Stimulated activated naive CD4-positive, alpha-beta T cell (primary cell): ENCODE measurements at places on chromosomes 11 and 22.

GRCh38 chr11:61021661-61022212, 50.3 kb downstream of the CD6 start:
- DNase-seq: peak; percentile 94

DNA sequence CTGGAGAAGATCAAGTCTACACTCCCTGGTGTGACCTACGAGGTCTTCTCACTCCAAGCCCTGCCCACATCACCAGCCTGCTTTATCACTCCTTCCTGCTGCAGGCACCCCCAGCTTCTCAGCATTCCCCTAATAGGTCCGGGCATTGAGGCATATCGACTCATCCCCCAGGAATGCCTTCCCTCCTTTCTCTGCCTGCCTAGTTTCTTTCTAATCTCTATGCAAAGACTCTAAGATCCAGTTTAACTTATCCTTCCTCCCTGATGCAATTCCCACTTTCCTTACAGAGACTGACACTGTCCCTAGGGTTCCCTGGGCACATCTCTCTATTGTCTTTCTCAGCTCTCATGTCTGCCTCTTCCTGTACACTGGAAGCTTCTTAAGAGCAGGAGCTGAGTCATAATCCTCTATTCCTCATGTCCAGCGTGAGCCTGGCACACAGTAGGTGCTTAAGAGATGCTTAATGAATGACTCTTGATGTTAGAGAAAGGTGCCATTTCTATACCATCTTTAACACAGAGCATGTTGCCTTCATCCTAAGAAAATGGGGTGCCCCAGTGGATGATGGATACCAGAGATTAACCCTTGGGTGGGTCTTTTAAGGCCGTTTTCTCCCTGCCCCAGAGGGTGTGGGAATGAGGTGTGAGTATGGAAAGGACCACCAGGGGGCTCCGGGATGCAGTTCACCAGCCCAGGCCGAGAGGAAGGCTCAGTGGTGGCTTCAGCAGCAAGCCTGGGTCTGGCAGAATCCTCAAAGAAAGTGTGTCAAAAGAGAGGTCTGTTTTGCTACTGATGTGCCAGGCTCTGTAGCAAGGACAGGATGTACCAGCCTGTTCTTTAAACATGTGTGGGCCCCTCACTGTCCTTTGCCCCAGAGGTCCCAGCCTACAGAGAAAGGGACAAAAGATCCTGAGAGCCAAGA, 34.7 kb downstream of the PARVA start:
- no peak for DNase-seq

DNA sequence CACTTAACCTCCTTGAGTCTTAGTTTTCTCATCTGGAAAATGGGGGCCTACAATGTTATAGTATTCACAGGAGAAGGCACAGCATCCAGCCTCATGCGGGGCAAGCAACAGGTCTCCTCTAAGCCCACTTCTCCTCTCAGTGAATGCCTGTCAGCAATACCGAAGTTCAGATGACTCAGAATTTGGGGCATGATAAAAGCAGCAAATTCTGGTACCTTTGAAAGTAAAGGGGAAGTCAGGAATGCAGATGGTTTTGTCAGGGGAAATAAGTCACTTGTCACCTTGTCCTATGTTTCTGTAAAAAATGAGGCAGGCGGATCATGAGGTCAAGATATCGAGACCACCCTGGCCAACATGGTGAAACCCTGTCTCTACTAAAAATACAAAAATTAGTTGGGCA, 350.2 kb downstream of the LARGE1 start:
- no peak for DNase-seq

DNA sequence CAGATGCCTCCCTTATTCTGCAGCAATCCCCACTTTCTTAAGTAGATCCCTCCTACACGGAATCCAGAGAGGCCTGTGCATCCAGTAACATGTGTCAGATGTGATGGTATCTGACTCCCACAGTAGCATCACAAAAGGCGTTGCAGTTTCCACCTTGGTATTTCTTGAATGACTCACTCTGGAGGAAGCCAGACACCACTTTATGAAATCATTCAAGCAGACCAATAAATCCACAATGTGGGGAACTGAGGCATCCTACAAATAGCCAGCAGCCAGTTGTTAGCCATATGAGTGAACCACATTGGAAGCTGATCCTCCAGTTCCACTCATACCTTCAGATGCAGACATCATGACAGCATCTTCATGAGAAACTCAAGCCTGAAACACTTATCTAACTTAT, 798.1 kb downstream of the OPCML start:
- DNase-seq: no peak

GRCh38 chr11:112630496-112630895, 330.7 kb upstream of the NCAM1 start:
- DNase-seq: no peak

- no peak for DNase-seq
Observed at GRCh38 chr22:19873138-19873959, 18.7 kb upstream of the GNB1L start.

- DNase-seq: no peak
Observed at GRCh38 chr11:108431370-108431769, 36.0 kb downstream of the C11orf65 start.

DNA sequence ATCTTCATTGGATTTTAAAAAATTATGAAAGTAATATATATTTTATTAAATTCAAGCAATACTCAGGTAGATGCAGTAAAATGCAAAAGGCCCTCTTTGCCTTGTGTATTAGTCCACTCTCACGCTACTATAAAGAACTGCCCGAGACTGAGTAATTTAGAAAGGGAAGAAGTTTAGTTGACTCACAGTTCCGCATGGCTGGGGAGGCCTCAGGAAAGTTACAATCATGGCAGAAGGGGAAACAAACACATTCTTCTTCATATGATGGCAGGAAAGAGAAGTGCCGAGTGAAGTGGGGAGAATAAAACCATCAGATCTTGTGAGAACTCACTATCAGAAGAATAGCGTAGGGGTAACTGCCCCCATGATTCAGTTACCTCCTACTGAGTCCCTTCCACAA, 130.8 kb downstream of the HIPK3 start:
- no peak for DNase-seq

DNA sequence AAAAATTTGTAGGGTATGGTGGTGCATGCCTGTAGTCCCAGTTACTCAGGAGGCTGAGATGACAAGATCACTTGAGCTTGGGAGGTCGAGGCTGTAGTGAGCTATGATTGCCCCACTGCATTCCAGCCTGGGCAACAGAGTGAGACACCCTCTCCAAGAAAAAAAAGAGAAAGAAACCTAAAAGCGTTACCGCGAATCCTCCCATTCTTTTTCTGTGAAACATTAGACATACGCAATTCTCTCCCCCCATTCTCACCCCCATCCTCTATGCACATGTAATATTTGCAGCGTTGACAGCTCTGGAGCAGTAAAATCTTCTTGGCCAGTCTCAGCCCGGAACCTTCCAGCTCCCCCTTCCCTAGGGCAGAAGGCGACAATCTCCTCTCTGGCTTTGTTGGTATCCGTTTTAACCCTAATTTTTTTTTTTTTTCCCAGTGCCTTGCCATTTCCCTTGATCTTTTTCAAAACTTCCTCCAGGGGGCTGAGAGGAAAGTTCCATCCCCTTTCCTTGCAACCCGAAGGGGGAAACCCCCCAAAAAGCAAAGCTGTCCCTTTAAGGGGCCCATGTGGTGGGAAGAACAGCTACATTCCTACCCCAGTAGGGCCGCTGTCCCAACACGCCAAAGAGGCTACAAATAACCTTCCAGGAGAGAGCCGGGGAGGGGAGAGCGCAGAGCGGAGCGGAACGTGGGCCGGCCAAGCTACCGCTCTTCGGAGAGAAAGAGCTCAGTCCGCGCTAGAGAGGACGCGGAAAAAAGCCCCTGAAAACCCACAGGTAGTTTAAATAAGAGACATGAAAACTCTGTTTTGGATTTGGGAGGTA, 1.9 kb downstream of the LRP4 start:
- no peak for DNase-seq

DNA sequence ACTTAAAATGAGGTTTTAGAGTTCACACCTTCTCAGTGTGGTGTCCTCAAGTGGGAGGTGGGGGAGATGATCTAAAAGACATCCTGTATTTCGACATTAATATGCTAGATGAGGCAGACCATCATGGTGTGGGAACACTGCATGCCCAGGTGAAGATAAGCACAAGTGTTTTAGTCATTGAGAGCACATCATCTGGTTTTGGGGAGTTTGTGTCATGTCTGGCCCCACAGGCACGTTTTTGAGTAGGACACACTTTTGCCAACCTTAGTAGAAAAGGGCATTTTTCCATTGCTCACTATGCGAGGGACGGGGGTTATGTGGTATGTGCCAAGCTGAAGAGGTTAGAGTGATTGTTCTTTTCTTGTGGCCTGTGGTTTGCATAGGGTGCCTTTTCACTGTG, 189.3 kb downstream of the DBX1 start:
- no peak for DNase-seq

DNA sequence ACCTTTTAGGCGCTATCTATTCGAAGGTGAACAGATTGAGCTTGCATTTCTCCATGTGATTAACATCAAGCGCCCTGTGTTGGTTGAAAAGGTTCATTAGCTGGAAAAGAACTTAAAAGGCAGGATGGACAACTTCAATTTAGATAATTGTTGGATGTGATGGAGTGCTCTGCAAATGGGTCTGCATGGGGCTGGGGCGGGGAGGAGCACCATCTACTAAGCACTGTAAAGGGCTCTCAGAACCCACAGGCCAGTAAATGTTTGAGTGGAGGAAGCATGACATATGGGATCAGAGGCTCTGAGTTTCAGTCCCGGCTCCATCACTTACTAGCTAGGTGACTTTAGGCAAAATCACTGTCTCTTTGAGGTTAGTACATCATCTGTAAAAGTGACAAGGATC, 28.2 kb downstream of the ARL14EP start:
- DNase-seq: no peak

DNA sequence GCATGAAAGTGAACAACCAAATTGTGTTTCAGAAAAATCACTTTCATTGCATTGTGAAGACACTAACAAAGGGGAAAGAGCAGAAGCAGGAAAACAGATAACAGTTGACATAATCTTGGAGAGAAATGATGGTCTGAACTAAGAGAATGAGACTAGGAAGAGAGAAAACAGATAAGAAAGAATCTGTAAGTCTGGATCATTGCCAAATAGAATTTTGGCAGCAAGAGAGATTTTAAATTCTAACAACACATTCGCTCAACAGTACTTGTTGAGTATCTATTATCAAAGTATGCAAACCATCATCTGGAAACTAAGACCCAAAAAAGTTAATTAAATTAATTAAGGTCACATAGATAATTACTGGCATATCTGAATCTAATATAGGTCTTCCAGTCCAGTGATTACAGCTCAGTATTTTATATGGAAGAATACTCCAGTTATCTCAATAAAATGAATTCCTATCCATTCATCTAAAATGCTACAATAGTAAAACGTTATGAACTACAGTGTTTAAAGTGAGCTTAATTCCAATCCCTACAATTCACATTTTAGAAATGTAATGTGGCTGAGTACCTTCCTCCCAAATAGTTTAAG, 166.7 kb upstream of the FAT3 start:
- DNase-seq: no peak

DNA sequence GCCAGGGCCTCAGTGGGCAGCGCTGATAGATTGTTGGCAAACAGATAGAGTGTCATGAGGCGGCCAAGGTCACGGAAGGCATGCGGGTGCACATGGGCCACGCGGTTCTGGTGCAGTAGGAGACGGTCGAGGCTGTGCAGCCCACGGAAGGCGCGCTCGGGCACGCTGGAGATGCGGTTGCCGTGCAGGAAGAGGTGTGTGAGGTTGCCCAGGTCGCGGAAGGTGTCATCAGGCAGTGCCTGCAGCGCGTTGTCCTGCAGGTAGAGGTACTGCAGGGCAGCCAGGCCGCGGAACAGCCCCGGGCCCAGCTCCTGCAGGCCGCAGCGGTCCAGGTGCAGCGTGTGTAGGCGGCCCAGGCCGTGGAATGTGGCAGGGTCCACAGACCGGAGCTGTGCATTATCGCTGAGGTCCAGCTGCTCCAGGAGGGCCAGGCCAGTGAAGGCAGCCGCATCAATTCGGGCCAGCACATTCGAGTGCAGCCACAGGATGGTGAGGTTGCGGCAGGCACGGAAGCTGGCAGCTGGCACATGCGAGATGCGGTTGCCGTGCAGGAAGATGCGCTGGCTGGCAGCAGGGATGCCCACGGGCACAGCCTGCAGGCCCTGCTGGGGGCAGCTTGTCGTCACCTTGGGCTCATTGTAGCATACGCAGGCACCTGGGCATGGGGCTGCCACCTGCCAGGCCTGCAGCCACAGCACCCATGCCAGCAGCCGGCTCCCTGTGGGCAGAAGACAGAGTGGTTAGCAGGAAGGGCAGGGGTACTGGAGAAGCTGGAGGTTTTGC, 25.5 kb downstream of the RTN4R start:
- DNase-seq: no peak

GRCh38 chr11:122177238-122177637, 61.2 kb upstream of the BLID start:
- no peak for DNase-seq

- no peak for DNase-seq
Observed at GRCh38 chr11:94325681-94326080, 21.3 kb downstream of the IZUMO1R start.

DNA sequence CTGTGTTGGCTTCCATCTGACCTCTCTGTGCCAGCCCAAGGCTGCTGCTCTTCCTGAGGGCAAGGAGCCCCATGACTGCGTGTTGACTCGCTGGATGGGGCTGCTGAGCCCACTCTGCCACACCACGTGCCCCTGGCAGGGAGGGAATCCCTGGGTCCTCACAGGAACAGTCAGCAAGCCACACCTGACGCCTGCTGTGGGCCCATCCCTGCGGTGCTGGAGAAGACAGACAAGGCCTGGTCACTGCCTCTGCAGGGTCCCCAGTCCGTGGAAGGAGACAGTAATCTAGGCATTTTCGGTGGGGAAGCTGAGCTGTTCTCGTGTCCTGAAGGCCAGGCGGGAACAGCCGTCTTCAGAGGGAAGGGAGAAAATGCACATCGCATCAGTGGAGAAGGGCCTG, 10.6 kb upstream of the PPP6R3 start:
- no peak for DNase-seq

DNA sequence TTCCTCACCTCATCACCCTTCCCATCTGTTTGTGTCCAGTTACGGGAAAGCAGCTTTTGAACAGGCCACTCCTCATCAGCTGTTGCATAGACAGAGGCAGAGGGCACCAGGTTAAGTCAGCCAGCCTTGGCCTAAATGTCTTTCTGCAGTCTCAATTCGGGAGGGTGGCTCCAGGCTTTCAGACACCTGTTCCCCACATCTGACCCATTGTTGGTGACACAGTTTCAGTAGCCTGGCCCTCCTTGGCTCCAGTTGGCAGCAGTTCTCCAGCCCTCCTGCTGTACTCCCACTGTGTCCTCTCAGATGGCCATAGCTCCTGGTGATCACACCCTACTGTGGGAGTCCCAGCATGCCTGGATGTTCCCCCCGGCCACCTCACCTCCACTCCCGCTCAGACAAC, 70.8 kb upstream of the MYOD1 start:
- DNase-seq: no peak
